T-cell (primary cell): ENCODE measurements at places on chromosomes 5 and 9.

- no peak overlapping the region for H3K27ac ChIP-seq
- H3K4me1 ChIP-seq = no peaks in the 10 kb centered on the region
- no peaks in the 10 kb centered on the region for H3K27me3 ChIP-seq
- H3K4me3 ChIP-seq = no peak overlapping the region
- no peak for DNase-seq
- no peaks in the 10 kb centered on the region for H3K36me3 ChIP-seq
Measured at GRCh38 chr5:159324986-159325385, 5.3 kb downstream of the IL12B start.

DNA sequence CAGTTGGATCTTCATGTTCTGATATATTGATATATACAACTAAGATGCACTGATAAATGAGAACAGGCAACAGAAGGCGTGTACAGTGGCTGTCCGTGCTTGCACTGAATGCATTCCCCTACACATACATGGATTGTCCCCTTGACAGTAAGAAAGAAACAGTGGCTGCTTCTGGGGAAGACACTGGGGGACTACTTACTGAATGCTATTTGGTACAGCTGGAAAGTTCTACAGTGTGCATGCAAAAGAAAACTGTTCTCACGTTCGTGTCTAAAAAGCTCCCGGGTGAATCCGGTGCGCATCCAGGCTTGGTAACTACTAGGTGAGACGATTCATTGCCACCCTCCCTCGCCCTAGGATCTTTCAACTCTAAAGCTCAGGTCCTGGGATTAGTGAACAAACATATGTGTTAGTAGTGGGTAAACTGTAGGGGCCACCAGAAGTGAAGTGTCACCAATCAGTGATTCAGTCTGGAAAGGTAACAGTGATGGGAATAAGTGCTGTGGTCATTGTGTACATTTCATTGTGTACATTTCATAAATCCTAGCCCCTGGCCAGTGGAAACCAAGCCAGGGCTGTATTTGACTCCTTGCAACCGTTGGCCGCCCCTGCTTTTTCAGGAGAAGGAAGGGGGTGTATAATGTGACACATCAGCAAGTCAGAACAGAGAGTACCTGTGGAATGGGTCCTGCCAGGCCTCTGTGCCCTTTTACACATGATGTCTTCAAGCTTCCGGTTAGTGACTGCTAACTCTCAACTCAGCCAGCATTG is 46.3 kb upstream of the BOD1 start:
- no peak for DNase-seq
- no peak overlapping the region for H3K27ac ChIP-seq
- H3K27me3 ChIP-seq = no peaks in the 10 kb centered on the region
- no peaks in the 10 kb centered on the region for H3K36me3 ChIP-seq
- H3K4me3 ChIP-seq = no peak overlapping the region

- no peak overlapping the region for H3K27ac ChIP-seq
- H3K4me1 ChIP-seq = no peaks in the 10 kb centered on the region
- no peak overlapping the region for H3K4me3 ChIP-seq
Measured at GRCh38 chr5:64792469-64792868, 23.7 kb downstream of the CWC27 start.

GRCh38 chr9:4137234-4137633 is 162.6 kb downstream of the GLIS3 start:
- DNase-seq = no peak
- no peak overlapping the region for H3K4me3 ChIP-seq
- H3K36me3 ChIP-seq = no peaks in the 10 kb centered on the region
- H3K4me1 ChIP-seq = no peaks in the 10 kb centered on the region

GRCh38 chr5:116621599-116621998 is 47.0 kb upstream of the SEMA6A start:
- no peak for DNase-seq
- no peak overlapping the region for H3K27ac ChIP-seq
- no peaks in the 10 kb centered on the region for H3K36me3 ChIP-seq
- H3K4me1 ChIP-seq = no peaks in the 10 kb centered on the region
- H3K27me3 ChIP-seq = peaks cover 2% of the 10 kb centered on the region

DNA sequence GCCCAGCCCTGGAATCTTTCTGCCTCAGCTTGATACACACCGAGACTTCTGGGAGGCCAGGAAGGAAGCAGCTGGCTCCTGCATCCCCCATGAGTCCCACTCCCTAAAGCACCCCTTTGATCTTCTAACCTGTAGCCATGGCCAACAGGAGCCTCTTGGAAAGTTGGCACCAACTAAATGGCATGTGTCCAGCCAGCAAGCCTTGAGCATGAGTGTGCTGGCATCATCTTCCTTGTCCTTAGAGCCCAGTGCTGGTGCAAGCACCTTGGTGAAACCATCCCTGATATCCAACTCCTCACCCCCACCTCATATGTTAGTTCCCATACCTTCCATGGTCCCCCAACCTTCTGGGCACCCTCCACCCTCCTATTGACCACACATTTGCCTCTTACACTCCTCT is 130.4 kb downstream of the CRB2 start:
- H3K27ac ChIP-seq = no peak overlapping the region
- H3K4me3 ChIP-seq = no peak overlapping the region
- DNase-seq = no peak
- H3K27me3 ChIP-seq = no peaks in the 10 kb centered on the region
- no peaks in the 10 kb centered on the region for H3K4me1 ChIP-seq

DNA sequence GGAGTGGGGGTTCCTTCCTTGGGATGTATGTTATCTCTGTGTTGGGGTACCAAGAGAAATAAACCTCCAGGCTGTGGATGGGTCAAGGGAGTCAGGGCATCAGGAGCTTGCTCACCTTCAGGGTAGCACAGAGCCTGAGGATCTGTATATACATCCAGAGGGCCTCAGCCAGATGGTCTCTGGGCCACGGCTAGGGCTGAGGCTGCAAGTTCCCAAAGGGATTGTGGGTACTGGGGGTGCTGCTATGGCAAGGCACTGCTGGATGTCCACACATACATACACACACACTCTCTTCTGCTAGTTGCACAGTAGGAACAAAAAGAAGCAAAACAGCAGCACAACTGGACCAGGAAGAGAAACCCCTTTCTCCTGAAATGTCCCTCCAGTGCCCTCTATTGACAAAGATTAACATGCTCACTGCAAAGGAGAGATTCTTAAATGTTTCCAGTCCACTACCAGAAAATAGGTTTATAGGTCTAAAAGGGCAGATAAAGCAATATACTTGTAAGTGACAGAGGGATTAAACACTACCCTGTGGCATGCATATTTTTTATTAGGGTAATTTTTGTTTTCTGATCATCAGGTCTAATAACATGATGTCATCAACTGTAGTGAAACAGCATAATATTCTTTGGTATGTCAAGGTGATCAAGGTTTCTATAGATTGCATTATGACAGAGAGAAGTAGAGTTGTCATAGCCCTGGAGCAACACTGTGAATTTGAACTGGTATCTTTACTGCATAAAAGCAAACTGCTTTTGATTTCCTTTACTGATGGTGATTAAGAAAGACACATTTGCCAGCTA is 56.3 kb upstream of the KCNN2 start:
- no peak overlapping the region for H3K4me3 ChIP-seq
- no peaks in the 10 kb centered on the region for H3K4me1 ChIP-seq
- no peaks in the 10 kb centered on the region for H3K36me3 ChIP-seq
- no peaks in the 10 kb centered on the region for H3K27me3 ChIP-seq
- H3K27ac ChIP-seq = no peak overlapping the region
- DNase-seq = no peak

DNA sequence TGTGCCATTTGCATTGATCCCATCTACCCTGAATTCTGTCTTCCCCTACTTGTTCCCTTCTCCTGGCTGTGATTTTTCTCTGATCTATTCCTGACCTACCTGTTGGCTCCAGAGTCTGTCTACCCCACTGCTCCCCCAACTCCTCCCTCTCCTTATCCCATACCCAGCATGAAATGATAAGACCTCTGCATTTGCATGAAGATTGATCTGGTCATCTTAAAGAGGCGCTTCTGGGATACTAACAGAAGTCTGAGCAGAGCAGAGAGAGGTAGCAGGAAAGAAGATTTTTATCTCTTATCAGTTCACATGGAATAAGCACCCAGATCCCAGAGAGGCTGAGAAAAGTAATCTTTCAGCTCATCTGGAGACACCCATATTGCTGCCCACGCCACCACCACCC is 18.3 kb upstream of the GLIPR2 start:
- no peak overlapping the region for H3K27ac ChIP-seq
- H3K36me3 ChIP-seq = peaks cover 8% of the 10 kb centered on the region
- no peaks in the 10 kb centered on the region for H3K4me1 ChIP-seq
- no peaks in the 10 kb centered on the region for H3K27me3 ChIP-seq
- DNase-seq = no peak
- H3K4me3 ChIP-seq = no peak overlapping the region

DNA sequence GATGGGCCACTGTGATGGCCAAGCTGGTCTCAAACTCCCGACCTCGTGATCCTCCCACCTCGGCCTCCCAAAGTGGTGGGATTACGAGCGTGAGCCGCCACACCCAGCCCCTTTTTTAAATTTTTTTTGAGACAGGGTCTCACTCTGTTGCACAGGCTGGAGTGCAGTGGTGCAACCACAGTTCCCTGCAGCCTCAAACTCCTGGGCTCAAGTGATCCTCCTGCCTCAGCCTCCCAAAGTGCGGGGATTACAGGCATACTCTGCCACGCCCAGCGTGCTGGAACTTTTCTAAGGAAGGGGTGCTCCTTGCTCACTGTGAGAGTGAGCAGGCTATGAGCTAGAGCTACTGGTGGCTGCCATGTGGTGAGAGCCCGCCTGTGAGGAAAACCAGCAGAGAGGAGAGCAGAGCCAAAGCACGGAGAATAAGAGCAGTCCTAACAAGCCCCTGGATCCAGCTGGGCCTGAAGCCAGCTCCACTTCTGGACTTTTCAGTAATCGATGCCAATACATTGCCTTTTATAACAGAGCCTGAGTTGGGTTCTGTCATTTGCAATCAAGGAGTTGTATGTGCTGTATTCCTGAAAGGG is 75.5 kb upstream of the UNC5A start:
- no peaks in the 10 kb centered on the region for H3K4me1 ChIP-seq
- DNase-seq = peak; percentile 7
- no peaks in the 10 kb centered on the region for H3K36me3 ChIP-seq
- H3K27me3 ChIP-seq = peaks cover 78% of the 10 kb centered on the region
- no peak overlapping the region for H3K27ac ChIP-seq
- no peak overlapping the region for H3K4me3 ChIP-seq

DNA sequence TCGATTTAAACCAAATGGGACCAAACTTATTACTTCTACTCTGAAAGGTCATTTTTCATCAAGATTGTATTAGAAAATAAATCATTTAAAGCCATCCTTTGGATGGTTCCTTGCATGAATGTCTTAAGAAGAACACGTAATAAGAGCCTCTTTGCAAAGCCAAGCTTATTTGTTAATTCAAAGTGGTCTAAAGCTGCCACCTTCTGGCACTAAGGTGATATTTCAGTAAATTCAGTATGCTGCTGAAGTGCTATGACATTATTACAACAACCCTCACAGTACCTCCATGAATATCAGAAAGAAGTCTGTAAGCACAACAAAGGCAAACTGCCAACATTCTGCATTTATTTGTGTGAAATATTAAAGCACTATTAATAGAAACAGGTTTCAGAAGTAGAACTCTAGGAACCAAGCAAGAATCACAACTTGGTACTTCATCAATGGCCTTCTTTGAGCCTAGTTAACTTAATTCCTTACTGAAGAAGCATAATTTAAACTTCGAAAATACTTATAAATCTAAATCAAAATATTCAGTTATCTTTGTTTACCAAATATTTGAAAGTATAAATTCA is 53.1 kb upstream of the TYRP1 start:
- no peaks in the 10 kb centered on the region for H3K27me3 ChIP-seq
- no peaks in the 10 kb centered on the region for H3K36me3 ChIP-seq
- H3K4me1 ChIP-seq = no peaks in the 10 kb centered on the region
- DNase-seq = no peak
- H3K4me3 ChIP-seq = no peak overlapping the region
- H3K27ac ChIP-seq = no peak overlapping the region

GRCh38 chr5:74919487-74919886 is 53.3 kb upstream of the FAM169A start:
- H3K27ac ChIP-seq = no peak overlapping the region
- H3K4me1 ChIP-seq = no peaks in the 10 kb centered on the region
- no peaks in the 10 kb centered on the region for H3K27me3 ChIP-seq
- DNase-seq = no peak

DNA sequence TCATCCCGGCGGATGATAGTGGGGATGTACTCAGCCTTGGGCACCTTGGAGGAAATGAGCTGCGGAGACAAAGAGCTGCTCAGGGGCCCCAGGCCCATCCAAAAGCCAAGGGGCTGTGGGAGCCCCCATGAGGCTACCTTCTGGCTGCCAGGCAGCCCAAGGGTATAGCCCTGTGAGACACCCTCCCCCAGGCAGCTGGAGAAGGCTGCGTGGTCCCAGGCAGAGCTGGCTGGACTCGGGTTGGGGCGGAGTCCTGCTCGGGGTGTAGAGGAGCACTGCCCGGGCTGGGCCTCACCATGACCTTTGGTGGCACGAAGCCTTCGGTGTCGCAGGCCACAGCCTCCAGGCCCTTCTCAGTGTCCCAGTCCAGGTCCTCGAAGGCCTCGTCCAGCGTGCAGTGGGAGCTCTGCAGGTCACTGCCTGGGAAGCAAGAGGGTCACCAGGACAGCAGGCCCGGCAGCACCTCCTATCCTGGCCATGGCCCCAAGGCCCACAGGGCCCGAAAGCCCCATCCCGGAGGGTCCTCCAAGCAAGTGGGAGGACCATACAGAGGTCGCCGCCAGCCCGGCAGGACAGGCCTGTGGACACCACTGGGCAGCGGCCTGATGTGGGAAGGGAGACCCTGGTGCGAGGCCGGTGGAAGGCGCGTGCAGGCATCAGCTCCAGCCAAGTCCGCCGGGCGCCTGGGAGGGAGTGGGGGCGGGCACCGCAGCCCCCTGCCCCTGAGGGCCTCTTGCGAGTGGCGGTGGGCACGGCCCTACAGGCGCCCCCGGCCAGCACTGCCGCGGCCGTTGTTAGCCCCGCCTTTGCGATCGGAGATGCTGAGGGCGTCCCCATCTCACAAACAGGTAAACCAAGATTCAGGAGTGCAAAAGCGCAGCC is 6.1 kb downstream of the NSMF start:
- no peak overlapping the region for H3K4me3 ChIP-seq
- no peaks in the 10 kb centered on the region for H3K27me3 ChIP-seq
- DNase-seq = no peak
- H3K4me1 ChIP-seq = peaks cover 29% of the 10 kb centered on the region
- no peak overlapping the region for H3K27ac ChIP-seq
- peaks cover 14% of the 10 kb centered on the region for H3K36me3 ChIP-seq

DNA sequence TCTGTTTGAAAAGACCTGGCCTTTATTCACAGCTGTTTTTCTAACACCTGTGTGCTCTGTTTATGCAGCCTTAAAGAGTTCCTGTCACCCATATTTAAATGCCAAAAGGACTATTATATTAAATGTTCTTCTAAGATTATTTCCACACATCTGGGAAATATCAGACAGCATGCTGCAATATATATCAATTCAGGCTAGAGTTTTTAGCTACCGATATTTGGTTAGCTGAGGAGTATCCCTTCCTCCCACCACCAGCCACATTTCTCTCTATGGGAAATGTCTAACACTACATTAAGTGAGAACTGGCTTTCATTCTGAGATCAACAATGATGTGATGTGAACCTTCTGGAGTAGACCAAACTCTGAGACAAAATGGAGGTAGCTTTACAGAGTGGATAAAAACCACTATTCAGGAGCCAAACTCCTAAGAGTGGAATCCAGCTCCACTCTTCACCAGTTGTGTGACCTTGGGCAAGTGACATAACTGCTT is 509.2 kb downstream of the ZNF608 start:
- H3K4me3 ChIP-seq = no peak overlapping the region
- H3K27ac ChIP-seq = no peak overlapping the region
- H3K36me3 ChIP-seq = no peaks in the 10 kb centered on the region
- no peaks in the 10 kb centered on the region for H3K27me3 ChIP-seq
- no peaks in the 10 kb centered on the region for H3K4me1 ChIP-seq
